ENCODE measurements at places on chromosomes 5 and 9. TPM values are rescaled to one million over a fixed set of nuclear protein-coding genes. Genes with fewer than 3 reads are reported as not detected.

CDK7 gene
- 35.8 TPM for total RNA-seq

DNA sequence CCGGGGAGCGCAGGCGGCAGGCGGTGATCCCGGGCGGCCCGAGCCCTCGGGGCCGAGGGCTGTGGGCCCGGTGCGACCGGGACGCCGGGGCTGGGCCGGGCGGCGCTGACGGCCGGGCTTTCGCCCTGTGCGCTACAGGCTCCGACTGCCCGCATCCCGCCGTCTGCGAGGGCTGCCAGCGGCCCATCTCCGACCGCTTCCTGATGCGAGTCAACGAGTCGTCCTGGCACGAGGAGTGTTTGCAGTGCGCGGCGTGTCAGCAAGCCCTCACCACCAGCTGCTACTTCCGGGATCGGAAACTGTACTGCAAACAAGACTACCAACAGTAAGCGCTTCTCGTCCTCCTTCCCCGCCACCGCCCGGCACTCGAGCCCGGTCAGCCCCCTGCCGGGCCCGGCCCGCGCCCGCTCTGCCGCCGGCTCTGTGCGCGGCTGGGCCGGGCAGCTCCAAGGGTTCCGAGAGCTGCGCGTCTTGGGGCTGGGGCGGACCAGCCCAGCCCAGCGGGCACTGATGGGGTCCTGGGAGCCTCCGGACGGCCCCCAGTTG lies 1.6 kb downstream of the LMX1B start:
- peaks cover 79% of the 10 kb centered on the region for H3K27me3 ChIP-seq
- peak overlapping the region; percentile 85 for H3K4me3 ChIP-seq
- no peak for DNase-seq

DNA sequence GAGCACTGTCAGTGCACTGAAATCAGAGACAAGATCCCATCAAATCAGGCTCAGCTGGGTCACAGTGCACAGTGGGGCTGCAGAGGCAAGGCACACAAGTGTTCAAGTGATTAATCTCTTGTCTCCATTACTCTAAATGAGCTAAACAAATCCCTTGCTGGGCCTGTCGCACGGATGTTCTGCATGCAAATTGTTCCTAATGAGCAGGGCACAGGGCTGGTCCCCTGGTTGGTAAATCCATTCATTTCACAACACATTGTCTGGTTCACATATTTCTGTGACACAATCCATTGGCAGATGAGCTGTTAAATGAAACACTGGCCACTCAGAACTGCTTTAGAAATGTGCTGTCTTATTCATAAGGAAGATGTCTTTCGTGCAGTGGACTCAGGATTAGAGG lies 167.9 kb upstream of the BRINP1 start:
- H3K27me3 ChIP-seq: peaks cover 4% of the 10 kb centered on the region
- H3K4me1 ChIP-seq: peaks cover 4% of the 10 kb centered on the region
- H3K4me3 ChIP-seq: no peak overlapping the region
- no peak overlapping the region for H3K27ac ChIP-seq
- H3K36me3 ChIP-seq: no peaks in the 10 kb centered on the region
- no peak for DNase-seq

GRCh38 chr9:127953154-127953553 lies 15.5 kb upstream of the DPM2 start:
- no peak overlapping the region for H3K27ac ChIP-seq
- H3K4me3 ChIP-seq: no peak overlapping the region
- H3K4me1 ChIP-seq: peaks cover 21% of the 10 kb centered on the region
- peaks cover 4% of the 10 kb centered on the region for H3K36me3 ChIP-seq
- H3K27me3 ChIP-seq: no peaks in the 10 kb centered on the region

SLC6A7 gene
- total RNA-seq: 0.38 TPM

- H3K4me1 ChIP-seq: no peaks in the 10 kb centered on the region
- no peak overlapping the region for H3K4me3 ChIP-seq
- H3K27ac ChIP-seq: no peak overlapping the region
- H3K36me3 ChIP-seq: no peaks in the 10 kb centered on the region
Measured at GRCh38 chr5:93096561-93096960, 484.5 kb downstream of the NR2F1-AS1 start.

GRCh38 chr5:149195962-149196361 lies 54.7 kb downstream of the ABLIM3 start:
- peaks cover 3% of the 10 kb centered on the region for H3K27me3 ChIP-seq
- H3K36me3 ChIP-seq: no peaks in the 10 kb centered on the region
- no peaks in the 10 kb centered on the region for H3K4me1 ChIP-seq
- H3K4me3 ChIP-seq: no peak overlapping the region
- no peak overlapping the region for H3K27ac ChIP-seq
- no peak for DNase-seq

GRCh38 chr9:128394379-128395168 lies 23.4 kb downstream of the URM1 start:
- H3K4me3 ChIP-seq: peak overlapping the region; percentile 75
- no peak for DNase-seq
- peaks cover 14% of the 10 kb centered on the region for H3K4me1 ChIP-seq
- peaks cover 71% of the 10 kb centered on the region for H3K27me3 ChIP-seq
- H3K27ac ChIP-seq: peak overlapping the region; percentile 38
